ENCODE measurements at places on chromosomes 7 and 10.

DNA sequence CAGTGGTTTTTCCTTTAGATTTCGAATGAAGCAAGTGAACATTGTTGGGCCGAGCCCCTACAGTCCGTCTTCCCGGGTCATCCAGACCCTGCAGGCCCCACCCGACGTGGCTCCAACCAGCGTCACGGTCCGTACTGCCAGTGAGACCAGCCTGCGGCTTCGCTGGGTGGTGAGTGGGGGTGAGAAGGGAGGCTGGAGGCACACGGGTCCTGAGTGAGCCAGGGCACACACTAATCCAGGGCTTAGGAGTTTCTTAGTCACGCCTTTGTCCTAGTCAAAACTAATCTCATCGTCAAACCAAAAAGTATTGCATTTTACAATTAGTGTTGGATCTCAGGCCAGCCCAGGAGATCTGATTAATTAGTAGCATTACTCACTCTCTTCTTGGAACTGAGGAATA lies 568.8 kb upstream of the FOXK1 start:
- DNase-seq, result no peak

DNA sequence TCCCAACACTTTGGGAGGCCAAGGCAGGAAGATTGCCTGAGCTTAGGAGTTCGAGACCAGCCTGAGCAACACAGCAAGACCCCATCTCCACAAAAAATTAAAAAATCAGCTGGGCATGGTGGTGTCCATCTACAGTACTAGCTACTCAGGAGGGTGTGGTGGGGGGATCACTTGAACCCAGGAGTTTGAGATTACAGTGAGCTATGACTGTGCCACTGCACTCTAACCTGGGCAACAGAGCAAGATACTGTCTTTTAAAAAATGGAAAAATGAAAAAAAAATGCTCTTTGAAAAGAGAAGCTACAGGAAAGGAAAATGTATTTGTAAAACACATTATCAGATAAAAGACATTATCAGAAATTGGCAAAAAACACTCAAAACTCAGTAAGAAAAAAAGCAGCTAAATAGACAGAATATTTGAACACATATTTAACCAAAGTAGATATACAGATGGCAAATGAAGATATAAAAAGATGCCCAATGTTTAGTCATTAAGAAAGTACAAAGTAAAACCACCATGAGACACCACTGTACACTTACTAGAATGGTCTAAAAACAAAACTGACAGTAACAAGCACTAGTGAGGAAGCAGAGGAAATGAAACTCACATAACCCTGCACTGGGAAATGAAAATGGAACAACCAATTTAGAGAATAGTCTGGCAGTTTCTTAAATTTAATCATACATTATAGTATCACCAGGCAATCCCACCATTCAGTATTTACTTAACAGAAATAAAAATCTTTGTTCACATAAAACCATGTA lies 40.5 kb downstream of the NRBF2 start:
- no peak for DNase-seq

GRCh38 chr7:86282014-86282682 lies 361.6 kb upstream of the GRM3 start:
- no peak for DNase-seq

DNA sequence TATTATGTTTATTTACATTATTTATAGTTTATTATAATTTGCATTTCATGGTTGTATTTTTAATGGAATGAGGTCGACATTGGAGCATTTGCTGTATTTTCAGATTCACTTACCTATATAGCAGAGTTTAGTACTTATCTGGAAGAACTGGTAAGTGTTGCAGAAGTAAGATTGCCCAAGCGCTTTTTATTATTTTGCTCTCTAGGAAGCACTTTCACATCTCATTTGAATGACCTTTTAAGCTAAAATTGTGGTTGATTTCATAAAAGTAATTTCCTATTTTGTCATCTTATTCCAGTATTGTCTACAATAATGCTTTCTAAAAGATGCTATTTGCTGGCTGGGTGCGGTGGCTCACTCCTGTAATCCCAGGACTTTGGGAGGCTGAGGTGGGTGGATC lies 28.6 kb downstream of the SEC61A2 start:
- no peak for DNase-seq

DNA sequence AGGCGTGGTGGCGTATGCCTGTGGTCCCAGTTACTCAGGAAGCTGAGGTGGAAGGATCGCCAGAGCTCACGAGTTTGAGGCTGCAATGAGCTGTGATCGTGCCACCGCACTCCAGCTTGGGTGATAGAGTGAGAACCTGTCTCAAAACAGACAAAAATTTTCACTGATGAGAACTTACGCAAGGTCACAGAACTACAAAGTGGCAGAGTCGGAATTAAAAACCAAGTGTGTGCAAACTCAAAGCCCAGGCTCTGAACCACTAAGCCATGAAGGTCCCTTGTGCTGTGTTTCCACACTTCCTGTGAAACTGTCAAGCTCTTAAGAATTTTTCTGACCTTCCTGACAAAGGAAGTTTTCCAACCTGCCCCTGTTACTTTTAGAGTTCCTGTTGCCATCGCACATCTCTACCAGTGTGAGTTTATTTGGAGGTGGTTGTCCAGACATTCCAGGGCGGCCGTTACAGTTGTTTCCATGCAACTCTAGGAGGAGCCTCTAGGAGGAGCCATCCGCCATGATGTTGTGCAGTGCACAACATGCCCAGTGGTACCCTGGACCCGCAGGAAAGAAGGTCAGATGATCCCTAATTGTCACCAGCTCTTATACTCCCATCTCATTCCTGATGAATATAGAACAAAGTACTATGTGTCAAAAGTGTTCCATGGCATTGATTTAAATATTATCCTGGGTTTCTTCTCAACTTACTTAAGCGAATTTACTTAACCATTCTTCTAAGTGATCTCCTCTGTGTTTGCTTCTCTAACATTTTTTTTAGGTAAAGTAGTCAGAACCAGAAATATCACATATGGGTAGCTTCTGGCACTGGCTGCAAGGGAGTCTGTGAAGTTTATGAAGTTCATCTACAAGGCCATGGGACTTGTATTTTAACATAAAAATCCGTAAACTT lies 49.0 kb upstream of the LYZL1 start:
- no peak for DNase-seq

DNA sequence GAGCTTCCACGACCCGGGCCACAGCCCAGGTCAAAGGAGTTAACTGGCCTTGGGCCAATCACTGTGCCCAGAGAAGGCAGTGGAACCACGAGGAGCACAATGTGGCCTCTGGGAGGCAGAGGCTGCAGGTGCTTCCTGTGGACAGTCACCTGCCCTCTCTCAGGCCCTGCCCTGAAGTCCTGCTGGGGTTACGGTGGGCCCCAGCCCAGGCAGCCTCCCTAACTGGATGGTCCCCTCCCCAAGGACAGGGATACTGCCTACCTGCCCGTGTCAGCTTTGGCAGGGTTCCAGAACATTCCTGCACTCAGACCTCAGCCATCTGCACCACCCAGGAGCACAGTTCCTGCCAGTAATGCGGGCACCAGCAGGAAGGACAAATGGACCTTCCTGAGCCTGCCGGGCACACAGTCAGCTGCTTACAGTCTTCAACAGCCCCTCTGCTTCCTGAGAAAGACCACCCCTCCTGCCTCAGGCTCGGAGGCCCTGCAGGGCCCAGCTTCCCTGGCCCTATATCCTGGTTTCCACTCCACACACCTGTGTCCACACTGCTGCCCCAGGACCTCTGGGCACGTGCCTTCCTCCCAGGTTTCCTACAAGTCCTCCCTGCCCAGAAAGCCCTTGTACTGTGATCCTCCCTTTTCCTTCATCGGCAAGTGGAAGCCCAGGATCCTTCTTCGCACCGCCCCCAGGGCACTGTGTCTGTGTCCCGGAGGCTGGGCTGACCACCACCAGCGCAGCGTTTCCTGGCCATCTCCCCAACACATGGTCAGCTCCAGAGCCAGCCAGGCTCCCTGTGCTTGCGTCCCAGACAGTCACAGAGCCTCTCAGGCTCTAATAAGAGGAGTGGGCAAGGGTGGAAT lies 23.3 kb downstream of the WDR86 start:
- DNase-seq, result no peak

DNA sequence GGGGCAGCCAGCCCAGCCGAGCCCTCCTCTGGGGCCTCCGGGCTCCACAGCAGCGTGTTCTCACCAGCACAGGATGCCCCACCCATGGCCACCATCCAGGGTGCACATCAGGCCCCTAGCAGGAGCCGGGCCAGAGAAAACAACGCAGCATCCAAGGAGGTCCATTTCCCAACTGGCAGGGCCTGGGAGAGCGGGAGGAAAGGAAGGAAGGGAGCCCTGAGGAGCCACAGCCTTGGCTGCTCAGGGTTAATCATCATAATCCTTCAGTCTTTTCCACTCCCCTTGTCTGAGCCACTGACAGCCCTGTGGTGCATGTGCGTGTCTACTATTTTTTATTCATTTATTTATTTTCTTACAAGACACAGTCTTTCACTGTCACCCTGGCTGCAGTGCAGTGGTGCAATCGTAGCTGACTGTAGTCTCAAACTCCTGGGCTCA lies 3.6 kb downstream of the PLAC9 start:
- DNase-seq, result no peak
